ENCODE measurements at places on chromosomes 1 and 21. TPM values are rescaled to one million over a fixed set of nuclear protein-coding genes. Genes with fewer than 3 reads are reported as not detected.

The TSPEAR gene
- not detected for polyA plus RNA-seq

The LDLRAD1 gene
- not detected for polyA plus RNA-seq

The NPL gene
- 6.5 TPM for polyA plus RNA-seq

The TMEM50A gene
- polyA plus RNA-seq = 58.7 TPM

The SESN2 gene
- 3.0 TPM for polyA plus RNA-seq

The HMGCL gene
- 21.3 TPM for polyA plus RNA-seq

The CACNA1S gene
- 33.0 TPM for polyA plus RNA-seq

The RHD gene
- 1.1 TPM for polyA plus RNA-seq

The FAM151A gene
- 0.15 TPM for polyA plus RNA-seq

The LSS gene
- 33.1 TPM for polyA plus RNA-seq

The ESPN gene
- polyA plus RNA-seq = 2.5 TPM

The CD101 gene
- 3.5 TPM for polyA plus RNA-seq

The PCNX2 gene
- not detected for polyA plus RNA-seq

The STYXL2 gene
- 129 TPM for polyA plus RNA-seq

The TMEM269 gene
- 0.57 TPM for polyA plus RNA-seq
